ENCODE measurements at places on chromosomes 7 and 10. TPM values are rescaled to one million over a fixed set of nuclear protein-coding genes. Genes with fewer than 3 reads are reported as not detected.

Gene GPR26
- not detected for total RNA-seq

Gene CRHR2
- 0.34 TPM for total RNA-seq

Gene DPYSL4
- 2.1 TPM for total RNA-seq

Gene IFIT1B
- total RNA-seq: not detected

Gene RNF32
- total RNA-seq: 1.4 TPM

Gene MALRD1
- 2.3 TPM for total RNA-seq

Gene AKR1C2
- total RNA-seq: 343 TPM

Gene TAS2R60
- 0.55 TPM for total RNA-seq

Gene MRLN
- not detected for total RNA-seq

GRCh38 chr10:32315424-32315823 lies 31.5 kb downstream of the EPC1 start:
- no peak for DNase-seq

DNA sequence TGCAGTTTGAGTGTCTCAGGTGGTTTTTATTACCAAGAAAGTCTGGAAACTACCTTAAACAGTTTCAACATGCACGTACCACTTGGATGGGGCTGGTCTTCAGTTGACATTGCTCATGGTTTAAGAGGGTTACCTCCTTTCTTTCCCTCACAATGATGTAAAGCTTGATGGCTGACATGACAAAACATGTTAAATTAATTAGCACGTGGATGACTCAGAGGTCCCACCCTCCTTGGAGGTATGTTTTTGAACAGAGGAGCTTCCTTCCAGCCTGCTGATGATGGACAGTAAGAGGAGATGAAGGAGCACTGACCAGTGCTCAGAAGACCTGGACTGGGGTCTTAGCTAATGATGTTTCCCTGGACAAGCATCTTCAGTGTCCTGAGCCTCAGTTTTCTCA lies 322.3 kb upstream of the PODXL start:
- no peak for DNase-seq

- no peak for DNase-seq
Measured at GRCh38 chr7:147196481-147196880, 1079.9 kb downstream of the CNTNAP2 start.

- no peak for DNase-seq
Measured at GRCh38 chr7:138768241-138768640, 29.6 kb upstream of the TMEM213 start.

GRCh38 chr7:51456431-51457060 lies 139.9 kb upstream of the COBL start:
- DNase-seq: no peak

DNA sequence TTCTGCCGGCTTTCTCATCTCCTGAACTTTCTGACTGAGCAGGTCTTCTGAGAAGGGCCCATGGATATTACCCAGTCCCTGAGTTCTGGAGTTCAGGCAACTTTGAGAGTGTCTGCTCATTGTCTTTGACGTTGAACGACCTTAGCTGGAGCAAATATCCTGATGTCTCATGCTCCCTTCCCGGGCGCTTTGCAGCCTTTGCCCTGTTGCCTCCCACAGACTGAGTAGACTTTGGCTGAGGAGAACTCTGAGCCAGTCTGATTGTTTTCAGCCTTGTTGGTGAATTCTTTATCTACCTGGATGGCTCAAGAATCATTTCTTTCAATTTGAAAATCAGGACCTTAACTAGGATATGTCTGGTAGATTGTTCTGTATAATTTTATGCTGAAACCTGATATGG lies 353.7 kb downstream of the GLRX3 start:
- DNase-seq: no peak

DNA sequence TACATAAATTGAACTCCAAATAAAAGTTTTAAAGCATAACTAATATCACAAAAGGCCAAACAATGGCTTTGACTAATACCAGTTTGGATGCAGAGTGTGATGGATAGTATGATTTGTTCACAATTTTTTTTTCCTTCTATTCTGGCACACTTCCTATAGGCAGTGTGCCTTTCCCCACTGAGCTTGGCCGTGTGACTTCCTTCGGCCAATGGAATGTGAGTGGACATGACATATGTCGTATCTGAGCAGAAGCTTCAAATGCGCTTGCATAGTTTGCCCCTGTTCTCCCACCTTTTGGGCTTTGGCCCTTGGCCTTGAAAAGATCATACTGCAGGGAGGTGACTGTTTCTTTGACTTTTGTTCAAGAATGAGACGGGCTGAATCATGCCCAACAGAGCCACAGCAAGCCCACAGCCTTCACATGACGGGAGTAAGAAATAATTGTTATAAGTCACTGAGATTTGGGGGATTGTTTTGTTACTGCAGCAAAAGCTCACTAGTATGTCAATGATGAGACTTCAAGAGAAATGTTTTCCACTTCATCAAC lies 279.9 kb upstream of the NEBL start:
- DNase-seq: no peak

DNA sequence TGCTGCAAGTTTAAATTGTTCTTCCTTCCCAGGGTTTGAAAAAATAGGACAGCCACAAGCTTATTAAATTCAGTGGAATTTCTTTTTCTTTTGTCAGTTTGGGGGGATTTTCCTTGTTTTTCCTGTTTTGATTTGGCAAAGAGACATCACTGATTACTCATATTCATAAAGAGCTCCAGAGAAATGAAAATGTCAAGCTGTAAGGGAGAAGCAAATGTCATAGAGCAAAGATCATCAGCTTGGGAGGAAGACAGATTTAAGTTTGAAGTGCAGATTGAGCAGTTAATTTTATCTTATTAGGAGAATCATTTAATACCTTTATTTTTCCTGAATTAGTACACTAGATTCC lies 255.8 kb upstream of the PHYHIPL start:
- no peak for DNase-seq

DNA sequence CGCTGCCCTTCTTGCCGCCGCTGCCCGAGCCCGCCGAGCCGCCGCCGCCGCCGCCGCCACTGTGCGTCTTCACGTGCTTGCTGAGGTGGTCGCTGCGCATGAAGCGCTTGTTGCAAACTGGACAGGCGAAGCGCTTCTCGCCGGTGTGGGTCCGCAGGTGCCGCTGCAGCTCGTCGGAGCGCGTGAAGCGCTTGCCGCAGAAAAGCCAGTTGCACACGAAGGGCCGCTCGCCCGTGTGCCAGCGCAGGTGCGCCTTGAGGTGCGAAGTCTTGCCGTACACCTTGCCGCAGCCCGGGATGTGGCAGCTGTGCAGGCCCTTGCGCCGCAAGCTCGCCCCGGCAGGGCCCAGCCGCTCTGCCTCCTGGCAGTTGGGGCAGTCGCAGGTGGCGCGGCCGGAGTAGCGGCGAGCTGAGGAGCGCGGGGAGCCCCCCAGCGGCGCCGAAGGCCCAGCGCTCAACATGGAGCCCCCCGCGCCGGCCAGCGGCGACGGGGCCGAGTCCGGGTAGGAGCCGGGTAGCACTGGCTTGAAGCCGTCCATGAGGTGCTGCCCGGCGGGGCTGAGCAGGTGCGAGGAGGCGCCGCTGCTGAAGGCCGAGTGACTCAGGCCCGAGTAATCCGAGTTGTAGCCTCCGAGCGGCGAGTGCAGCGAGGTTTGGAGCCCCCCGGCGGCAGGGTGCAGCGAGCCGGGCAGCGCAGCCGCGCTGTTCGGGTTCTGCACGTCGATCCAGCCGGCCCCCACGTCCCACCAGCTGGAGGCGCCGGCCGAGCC lies 2.1 kb downstream of the SP8 start:
- DNase-seq: no peak

DNA sequence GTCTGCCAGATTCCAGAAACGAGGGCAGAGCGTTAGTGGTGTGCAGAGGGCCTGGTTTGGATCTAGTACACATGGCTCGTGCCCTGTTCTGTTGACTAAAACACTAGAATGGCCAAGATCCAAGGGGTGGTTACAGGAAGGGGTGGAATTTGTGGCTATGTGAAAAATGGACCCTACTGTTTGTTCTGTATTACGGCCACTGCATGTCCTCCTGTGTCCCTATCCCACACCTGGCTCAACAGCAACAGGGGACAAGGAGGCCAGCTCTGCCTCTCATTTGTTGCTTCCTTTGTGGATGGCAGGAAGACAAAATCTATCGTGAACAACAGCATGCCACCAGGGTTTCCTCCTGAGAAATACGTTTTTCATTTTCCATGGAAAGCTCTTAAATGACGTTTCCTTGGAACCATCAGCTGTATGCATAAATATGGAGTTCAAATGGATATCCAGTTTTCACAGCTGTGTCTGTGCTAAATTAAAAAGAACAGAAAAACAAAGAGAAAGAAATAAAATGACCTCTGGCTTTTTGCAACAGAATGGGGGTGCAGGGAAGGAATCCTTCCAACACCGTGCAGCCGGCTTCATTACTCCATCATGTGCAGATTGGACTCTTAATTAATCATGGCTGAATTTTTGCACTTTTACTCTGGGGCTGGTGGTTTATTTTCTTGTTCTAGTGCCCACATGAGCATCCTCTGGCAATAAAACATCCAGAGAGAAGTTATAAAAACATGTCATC lies 318.9 kb downstream of the CXCL12 start:
- DNase-seq: no peak

GRCh38 chr10:110784198-110784597 lies 87.5 kb upstream of the PDCD4 start:
- no peak for DNase-seq

GRCh38 chr7:145909991-145910513 lies 206.5 kb upstream of the CNTNAP2 start:
- no peak for DNase-seq

DNA sequence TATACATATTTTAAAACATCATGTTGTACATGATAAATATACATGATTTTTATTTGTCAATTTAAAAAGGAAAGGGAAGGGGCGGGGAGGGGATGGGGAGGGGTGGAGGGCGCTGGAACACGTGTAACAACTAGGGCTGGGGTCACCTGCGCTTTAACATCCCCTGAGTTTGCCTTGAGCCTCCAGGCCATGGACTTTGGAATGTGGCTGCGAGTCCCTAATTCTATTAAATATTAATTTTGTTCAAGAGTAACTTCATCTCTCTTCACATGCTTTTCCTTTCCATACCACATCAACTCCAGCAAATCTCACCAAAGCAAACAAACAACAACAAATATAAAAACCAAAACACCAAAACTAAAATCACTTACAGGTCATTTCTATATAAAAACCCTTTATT lies 10.6 kb downstream of the IFIT5 start:
- no peak for DNase-seq

GRCh38 chr10:44281089-44281613 lies 103.7 kb downstream of the CXCL12 start:
- no peak for DNase-seq

GRCh38 chr7:78562191-78562590 lies 763.6 kb downstream of the PHTF2 start:
- DNase-seq: no peak

DNA sequence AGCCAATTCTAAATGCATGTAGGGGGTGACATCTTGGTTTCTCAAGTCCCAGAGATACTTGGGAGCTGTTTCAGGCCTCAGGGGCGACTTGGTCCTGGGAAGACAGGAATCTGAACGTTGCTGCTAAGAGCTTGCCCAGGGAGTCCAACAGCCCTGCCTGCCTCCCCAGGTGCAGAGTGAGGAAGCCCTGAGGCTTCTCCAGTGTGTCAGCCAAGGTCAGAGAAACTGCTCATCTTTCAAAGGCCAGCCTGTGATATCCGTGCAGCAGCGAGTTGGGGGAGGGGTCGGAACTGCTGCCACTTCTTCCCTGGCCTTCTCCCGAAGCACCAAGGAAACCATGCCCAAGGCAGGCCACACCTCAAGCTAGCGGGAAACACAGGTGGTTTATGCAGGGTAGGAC lies 9.7 kb downstream of the GDF2 start:
- no peak for DNase-seq

GRCh38 chr10:12819071-12819470 lies 182.4 kb downstream of the CCDC3 start:
- DNase-seq: no peak

GRCh38 chr10:90179696-90180407 lies 478.5 kb downstream of the KIF20B start:
- DNase-seq: no peak

DNA sequence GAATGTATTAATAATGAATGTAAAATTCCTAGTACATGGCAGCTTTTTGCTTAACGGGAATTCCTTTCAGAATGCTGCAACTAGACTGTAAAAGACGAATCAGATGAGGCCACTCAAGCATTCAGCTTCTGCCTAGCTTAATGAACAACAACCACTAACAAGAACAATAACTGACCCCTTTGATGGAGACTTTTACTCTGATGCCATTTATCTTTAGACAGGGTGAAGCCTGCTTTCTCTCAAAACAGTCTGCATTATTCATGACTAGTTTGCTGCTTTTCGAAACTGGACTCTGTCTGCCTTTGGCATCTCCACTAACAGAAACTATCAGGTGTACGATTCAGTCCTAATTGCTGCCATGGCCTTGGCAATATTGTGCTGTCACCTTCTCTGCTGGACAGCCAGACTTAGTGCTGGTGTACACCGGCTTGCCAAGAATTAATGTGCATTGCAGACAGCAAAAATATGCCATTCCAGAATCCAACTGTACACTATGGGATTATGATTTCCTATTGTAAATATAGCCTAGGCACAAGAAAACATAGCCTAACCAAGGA lies 295.5 kb upstream of the CDC14C start:
- no peak for DNase-seq

- no peak for DNase-seq
Measured at GRCh38 chr7:99331002-99331401, 5.3 kb downstream of the ARPC1A start.

GRCh38 chr7:98177553-98177952 lies 33.7 kb upstream of the BHLHA15 start:
- no peak for DNase-seq

- no peak for DNase-seq
Measured at GRCh38 chr10:51244748-51245490, 170.6 kb downstream of the PRKG1 start.

Measured in ureter (tissue), 1 donor.